ENCODE measurements at places on chromosomes 2 and 18.

DNA sequence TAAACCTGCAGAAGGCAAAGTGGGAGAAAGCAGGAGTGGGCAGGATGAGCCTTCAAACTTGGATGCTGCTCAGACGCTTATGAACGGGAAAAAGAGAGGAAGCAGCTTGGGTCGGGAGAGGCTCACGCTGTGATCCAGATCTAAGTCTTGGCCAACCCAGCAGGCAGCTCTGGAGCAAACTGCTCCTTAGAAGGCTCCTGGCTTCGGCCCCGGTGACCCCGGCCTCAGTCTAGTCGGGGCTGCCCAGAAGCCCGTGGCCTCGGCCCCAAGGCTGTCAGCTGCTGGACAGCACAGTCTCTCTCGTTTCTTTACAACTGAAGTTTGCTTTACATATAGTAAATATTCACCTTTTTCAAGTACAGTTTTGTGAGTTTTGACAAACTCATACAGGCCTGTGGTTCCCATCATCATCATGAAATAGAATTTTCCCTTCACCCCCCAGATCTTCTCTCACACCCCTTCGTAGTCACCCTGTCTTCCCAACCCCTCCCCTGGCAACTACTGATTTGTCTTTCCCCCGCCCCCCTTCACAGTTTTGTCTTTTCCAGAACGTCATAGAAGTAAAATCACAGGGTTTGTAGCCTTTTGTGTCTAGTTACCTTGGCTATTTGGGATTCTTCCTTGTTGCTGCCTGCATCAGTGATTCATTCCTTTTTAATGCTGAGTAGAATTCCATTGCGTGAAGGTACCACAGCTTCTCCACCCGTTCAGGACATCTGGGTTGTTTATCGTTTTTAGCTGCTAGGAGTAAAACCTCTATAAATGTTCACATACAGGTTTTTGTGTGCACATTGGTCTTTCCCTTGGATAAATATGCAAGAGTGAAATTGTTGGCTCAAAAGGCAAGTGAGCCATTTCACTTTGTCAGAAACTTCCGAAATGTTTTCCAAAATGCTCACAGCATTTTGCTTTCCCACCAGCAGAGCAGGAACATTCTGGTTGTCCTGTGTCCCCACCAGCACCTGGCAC, 35.1 kb downstream of the MYO7B start:
- DNase-seq = no peak

DNA sequence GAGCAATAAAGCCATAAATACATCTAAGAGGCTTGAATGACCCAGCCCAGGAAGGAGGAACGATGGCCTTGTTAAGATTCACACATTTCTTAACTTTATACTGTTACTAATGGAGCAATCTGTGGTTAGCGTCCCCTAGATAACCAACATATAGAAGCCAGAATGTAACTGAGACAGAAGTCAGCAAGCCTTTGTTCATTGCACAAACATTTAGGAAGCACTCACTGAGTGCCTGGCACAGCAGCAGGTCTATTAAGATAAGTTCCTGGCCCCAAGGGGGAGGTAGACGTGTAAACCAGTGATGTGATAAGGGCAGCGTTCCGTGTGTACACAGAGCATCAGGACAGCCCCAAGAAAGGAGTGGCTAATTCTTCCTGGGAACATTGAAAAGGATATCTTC, 63.6 kb upstream of the ATL2 start:
- DNase-seq = no peak

- no peak for DNase-seq
Measured at GRCh38 chr2:86097114-86097896, 8.4 kb downstream of the POLR1A start.

DNA sequence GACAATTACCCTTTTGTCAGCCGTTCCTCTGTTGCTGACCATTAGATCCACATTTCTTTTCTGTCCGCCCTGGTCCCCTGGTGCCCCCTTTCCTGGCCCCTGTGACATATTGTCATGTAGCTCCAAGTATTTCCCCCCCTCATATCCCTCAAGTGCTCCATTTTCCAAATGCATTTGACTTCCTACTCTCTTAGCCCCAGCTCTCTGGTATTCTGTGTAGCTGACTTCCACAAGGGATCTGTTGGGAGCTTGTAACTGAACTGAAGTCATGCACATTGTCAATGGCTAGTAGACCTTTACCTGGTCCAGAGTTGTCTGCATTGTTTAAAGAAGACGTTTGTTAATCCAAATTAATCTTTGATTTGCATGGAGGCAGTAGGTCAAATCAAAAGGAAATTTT, 34.8 kb downstream of the LIPG start:
- DNase-seq = no peak

DNA sequence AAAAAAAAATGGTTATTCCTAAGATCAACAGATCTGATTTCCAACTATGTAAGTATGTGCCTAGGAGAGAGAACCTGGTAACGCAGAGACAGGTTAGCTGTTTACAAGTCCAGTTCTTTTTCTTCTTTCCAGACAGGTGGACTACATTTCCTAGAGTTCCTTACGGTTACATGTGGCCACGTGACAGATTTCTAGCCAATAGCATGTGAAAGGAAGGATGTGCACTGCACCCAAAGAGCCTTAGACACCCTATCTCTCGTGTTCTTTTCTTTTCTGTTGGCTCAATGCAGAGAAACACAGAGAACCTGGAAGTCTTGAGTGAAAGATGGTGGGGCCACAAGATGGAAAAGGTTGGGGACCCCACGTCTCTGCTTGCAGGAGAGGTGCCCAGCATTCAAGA, 375.9 kb downstream of the TNS1 start:
- DNase-seq = no peak

GRCh38 chr2:167706800-167707199, 540.6 kb downstream of the STK39 start:
- no peak for DNase-seq

GRCh38 chr2:15570104-15570503, 9.0 kb upstream of the NBAS start:
- no peak for DNase-seq

- DNase-seq = no peak
Measured at GRCh38 chr2:71891155-71891554, 256.5 kb downstream of the CYP26B1 start.

- no peak for DNase-seq
Measured at GRCh38 chr2:135742325-135742757, 686 bp downstream of the UBXN4 start.

GRCh38 chr2:196415384-196415783, 224.1 kb upstream of the CCDC150 start:
- no peak for DNase-seq

DNA sequence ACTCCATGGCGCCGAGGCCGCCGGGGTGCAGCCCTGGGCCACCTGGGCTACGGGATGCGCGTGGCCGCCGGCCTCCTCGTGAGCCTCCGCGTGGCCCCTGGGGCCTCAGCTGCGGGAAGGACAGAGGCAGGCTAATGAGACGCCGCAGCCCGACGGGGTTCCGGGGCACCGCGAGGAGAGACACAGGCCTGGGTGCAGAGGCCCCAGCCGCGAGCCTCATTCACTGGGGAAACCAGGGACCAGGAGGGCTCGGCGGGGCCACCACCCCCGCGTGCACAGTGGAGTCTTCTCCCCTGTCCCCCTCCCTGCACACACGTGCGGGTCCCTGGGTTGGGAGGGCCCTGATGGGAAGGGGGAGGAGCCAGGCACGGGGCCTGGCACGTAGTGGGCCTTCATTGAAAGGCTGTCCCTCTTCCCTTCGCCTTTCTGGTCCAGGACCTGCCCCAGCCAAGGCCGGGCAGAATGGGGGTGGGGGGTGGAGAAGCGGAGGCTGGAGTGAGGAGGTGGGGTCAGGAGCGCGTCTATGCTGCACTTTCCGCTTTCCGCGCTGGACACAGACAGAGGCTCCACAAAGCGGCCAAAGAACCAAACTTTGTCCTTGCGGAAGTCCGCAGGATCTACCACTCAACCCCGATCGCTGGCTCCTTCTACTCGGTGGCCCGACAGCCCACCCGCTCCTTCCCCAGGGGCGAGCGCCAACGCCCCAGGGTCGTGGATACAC, 9.1 kb downstream of the ALPP start:
- no peak for DNase-seq

All from NCI-H2081 treated with DMSO at 0.1 percent for 48 hours (cell line).